ENCODE measurements at places on chromosomes 5 and 9. TPM values are rescaled to one million over a fixed set of nuclear protein-coding genes. Genes with fewer than 3 reads are reported as not detected.

The CDX1 gene
- total RNA-seq = 0.57 TPM

The PCDHB16 gene
- under 0.01 TPM for total RNA-seq

The CYLC2 gene
- total RNA-seq = not detected

The NPR3 gene
- 2.0 TPM for total RNA-seq

The PLEKHG4B gene
- total RNA-seq = under 0.01 TPM

The PDE6A gene
- not detected for total RNA-seq

The SPINK6 gene
- total RNA-seq = not detected

The PRLR gene
- total RNA-seq = 0.22 TPM

The C5orf58 gene
- under 0.01 TPM for total RNA-seq

The PROB1 gene
- 2.6 TPM for total RNA-seq

The PHYHD1 gene
- 24.5 TPM for total RNA-seq

The RNF224 gene
- total RNA-seq = not detected

The CD14 gene
- 1.3 TPM for total RNA-seq

The NINJ1 gene
- total RNA-seq = 42.4 TPM

All from placental pericyte (primary cell).